COR-L47 (cell line): ENCODE measurements at places on chromosomes 13 and 19.
A peak's percentile ranks its signal among the peaks of the same experiment; 100 is the strongest.

GRCh38 chr13:21550918-21551317, 53.1 kb downstream of the MICU2 start:
- DNase-seq = no peak

DNA sequence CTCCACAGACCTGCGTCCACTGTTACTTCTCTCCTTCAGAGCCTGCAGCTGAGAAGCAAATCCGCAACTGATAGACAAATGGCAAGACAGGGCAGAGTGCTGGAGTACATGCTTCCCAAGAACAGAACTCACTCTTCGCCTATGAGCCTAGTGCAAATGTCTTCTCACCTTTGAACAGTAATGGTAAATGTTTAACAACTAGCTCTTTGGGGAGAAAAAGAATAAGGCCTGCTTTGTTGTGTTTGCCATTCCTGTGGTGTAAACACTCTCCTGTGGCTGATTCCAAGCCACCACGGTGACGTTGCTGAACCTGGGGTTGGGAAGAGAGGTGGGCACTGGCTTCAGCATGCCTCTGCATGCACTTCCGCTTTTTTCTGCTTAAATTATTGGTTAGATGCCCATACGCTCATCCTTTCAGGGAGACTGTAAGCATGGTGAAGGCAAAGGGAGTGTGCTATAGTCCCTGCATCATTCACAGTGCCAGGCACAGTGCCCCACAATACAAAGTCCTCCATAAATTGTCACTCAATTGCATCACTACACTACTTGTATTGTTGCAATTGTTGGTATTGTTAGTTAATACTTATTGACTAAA, 28.1 kb upstream of the GTF3A start:
- no peak for DNase-seq

DNA sequence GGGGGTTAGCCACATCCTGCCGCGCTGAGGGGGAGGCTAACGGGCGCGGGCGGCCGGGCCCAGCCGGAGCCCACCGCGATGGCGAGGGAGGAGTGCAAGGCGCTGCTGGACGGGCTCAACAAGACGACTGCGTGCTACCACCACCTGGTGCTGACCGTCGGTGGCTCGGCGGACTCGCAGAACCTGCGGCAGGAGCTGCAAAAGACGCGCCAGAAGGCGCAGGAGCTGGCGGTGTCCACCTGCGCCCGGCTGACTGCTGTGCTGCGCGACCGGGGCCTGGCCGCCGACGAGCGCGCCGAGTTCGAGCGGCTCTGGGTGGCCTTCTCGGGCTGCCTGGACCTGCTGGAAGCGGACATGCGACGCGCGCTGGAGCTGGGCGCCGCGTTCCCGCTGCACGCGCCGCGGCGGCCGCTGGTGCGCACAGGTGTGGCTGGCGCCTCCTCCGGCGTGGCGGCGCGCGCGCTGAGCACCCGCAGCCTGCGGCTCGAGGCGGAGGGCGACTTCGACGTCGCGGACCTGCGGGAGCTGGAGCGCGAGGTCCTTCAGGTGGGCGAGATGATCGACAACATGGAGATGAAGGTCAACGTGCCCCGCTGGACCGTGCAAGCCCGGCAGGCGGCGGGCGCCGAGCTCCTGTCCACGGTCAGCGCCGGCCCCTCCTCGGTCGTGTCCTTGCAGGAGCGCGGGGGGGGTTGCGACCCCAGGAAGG, 692 bp downstream of the RGS9BP start:
- DNase-seq = peak; percentile 60

GRCh38 chr13:73133531-73133930, 74.7 kb downstream of the KLF5 start:
- no peak for DNase-seq

GRCh38 chr13:98377635-98378378, 199.1 kb downstream of the STK24 start:
- DNase-seq = no peak

DNA sequence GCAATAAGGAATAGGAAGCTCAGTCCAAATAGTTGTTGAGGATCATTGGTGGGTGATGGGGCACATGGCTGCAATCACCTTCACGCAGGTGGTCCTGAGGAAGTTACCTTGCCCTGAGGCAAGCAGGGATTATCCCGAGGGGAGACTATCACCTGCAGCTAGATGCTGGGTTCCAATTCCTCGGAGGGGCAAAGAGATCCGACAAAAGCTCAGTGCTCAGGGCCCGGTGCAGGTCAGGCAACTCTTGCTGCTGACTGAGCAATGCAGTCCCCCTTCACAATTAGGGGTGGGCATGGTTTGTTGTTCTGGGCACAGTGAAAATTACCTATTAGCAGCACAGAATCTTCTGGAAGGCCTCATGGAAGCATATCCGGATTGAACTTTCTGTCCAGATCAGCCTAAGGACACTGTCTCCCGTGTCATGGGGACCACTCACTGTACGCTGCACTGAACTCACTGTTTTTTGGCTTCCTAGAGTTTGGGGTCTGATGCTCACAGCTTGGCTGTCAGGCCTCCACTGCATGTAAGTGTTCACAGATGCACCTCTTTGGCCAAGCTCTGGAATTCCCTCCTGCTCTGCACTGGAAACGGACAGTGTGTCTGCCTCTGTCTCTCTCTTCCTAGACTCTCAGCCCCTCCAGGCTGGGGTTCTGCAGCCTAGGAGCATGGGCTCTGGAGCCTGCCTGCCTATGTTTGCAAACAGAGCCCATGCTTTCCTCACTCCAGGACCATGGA, 372.7 kb downstream of the ZNF536 start:
- DNase-seq = no peak

GRCh38 chr19:47618771-47619170, 9.8 kb downstream of the BICRA start:
- DNase-seq = no peak

DNA sequence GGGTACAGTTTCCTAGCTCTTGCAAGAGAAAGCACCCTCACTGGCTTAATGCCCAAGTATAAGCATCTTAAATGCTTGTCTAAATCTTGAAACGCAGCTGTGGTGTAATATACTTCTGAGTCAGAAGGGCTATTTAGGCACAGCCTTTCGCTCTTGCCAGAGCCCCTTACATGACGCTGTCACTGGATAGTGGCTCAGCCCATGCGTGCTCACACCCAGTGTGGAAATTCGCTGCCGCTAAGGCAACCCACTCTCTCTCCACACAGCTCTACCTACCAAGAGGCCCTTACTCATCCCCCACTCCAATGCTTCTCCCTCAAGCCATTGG, 24.0 kb downstream of the UQCRFS1 start:
- DNase-seq = no peak

- no peak for DNase-seq
These were observed 731.3 kb downstream of the UQCRFS1 start for GRCh38 chr19:28481674-28482073.

GRCh38 chr13:32362574-32362973, 47.3 kb downstream of the BRCA2 start:
- DNase-seq = no peak

DNA sequence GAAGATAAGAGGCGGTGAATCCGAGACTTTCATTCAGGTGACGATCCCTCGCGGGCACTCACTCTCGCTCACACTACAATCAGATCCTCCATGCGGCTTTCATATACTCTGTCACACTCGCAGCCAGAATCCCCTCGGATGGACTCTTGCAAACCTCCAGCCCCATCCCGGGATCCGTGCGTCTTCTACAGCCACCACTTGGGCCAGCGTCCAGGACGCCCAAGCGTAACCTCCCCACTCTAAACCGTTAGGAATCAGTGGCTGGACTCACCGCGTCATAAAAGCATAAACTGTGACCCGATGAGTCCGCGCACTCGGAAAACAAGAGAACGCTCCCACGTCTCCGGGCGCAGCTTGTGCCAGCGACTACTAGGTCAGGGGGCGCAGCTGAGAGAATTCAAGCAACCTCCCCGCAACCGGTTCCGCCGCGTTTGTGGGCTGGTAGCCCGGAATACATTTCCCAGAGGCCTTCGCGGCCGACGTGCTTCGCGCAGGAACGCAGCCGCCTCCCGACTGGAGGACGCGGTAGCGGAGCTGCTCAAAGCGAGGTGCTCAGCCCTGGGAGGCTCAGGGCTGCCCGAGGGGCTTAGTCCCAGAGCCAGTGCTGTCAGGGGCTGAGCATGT, 27.6 kb downstream of the ZNF607 start:
- no peak for DNase-seq

DNA sequence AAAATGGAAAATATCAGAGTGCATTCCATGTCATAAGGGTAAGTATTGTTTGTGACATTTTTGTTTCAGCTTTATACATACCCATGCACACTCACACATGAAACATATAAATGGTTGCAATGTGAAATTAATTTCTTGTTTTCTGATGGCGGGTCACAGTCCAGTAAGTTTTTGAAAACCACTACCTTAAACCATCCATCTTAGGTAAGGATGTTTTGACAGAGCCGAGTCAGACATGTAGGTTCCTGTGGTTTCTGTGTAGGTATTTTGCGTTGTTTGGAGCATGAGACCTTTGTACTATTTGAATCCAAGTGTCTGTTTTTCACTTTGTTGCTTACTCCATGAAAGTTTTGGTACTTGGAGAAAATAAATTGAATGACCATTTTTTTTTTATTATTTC, 121.7 kb downstream of the B3GLCT start:
- DNase-seq = no peak

- no peak for DNase-seq
These were observed 63.5 kb upstream of the SPATA13 start for GRCh38 chr13:24097064-24097463.

DNA sequence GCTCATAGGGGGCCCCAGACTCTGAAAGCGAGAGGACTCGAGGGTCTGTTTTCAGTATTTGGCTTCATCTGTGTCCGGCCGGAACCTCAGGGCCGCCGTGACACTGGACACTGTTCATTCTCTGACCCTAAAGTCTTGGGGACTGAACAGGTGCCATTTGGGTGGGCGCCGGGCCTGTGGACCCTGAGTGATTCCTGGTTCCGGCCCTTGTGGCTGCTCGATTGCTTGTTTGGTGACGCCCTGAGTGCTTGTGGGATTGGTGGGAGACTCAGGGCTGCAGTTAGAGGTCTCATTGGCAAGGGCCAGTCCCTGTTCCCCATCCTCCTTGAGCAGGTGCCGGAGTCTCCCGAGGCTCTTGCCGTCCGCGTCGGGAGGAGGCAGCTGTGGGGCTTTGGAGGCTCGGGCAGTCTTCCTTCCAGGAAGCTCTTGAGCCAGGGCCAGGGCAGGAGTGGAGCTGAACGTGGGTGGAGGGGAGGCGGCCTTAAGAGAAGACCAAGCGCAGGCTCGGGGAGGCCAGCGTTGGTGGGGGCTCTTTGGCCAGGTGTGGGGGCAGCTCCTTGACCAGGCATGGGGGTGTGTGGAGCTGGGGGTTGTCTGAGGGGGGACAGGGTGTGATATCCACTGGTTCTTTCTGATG, 4.7 kb downstream of the PTBP1 start:
- DNase-seq = no peak

DNA sequence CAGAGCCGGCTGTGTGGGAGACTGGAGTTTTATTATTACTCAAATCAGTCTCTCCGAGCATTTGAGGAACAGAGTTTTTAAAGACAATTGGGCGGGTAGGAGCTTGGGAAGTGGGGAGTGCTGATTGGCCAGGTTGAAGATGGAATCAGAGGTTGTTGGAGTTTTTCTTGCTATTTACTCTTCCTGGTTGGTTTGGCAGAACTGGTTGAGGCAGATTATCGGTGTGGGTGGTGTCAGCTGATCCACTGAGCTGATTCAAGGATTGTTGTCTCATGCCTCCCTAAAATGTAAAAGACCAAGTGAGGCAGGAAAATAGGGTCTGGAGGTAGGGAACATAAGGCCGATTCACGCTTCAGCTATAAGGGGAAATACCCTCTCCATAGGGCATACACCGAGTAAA, 1.3 kb upstream of the TDRD12 start:
- DNase-seq = no peak

- no peak for DNase-seq
These were observed 431.2 kb downstream of the FOXO1 start for GRCh38 chr13:40235160-40235796.

- DNase-seq = no peak
These were observed 41.7 kb upstream of the ZNF91 start for GRCh38 chr19:23436944-23437343.

DNA sequence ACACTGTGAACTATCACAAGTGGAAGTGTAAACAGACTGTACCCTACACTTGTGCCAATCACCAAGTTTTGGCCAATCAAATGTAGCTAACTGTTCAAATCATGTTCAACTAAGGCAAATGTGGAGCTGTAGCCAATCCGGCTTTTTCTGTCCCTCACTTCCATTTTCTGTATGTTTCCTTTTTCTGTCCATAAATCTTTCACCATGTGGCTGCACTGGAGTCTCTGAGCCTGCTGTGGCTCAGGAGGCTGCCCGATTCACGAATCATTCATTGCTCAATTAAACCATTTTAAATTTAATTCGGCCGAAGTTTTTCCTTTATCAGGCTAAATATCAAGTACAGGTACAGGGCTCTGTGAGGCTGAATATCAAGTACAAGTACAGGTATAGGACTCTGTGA, 216.5 kb downstream of the RFC3 start:
- DNase-seq = no peak

DNA sequence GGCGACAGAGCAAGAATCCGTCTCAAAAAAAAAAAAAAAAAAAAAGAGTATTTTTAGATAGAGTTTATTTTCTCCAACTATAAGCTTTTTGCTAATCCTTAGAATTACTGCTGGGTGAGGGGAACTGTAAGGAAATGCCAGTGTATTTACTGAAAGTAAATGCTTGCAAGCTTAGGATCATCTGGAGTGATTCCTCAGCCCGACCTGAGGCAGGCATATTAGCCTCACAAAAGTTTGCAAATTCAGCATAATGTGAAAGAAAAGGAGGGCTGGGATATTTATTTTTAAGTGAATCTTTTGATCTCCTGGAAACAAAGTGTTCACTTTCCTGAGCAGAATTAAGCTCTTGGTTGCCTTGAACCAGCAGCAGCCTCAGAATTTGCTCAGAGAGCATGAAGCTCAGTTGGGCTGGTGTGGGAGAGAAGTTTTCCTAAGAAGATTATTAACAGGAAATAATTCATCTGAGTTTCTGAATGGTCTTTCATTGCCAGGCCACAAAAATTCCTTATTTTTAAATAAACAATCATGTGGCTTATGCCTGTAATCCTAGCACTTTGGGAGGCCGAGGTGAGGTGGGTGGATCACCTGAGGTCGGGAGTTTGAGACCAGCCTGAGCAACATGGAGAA, 24.7 kb upstream of the SPATA13 start:
- DNase-seq = no peak

- no peak for DNase-seq
These were observed 24.0 kb upstream of the KATNAL1 start for GRCh38 chr13:30331331-30331771.

DNA sequence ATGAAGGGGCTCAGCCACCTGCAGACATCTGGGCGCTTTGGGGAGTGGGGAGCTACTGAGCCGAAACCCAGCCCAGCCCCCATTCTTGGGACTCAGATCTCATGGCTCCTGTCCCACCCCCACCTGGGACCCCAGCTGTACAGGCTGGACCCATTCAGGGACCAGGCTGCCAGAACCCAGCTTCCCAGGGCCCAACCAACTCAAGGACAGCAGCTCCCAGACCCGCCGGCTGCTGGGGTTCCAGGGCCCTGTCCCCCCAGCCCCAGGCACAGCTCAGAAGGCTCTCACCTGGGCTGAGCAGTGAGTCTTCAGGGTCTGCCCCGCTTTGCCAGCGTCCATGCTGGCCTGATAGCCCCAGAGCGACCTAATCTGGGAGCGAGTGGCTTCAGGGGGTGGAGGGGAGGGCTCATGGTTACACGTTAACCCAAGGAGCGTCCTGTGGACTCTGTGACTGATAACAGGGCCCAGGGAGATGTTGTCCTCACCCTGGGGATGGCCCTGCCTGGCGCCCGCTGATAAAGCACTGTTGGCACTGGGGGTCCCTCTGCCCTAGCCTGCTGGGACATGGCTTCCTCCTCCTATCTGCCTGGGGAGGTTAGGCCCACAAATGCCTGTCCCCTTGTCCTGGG, at the start of gene TMEM86B:
TMEM86B (minus strand) TSS at position 361 of the 629 bp plus-strand sequence; CDS start at position 339, 22 bp downstream.
- DNase-seq = no peak

GRCh38 chr13:74675182-74675581, 541.0 kb upstream of the KLF12 start:
- no peak for DNase-seq

GRCh38 chr13:51590971-51591627, 6.8 kb downstream of the WDFY2 start:
- DNase-seq = no peak
